ENCODE measurements at places on chromosomes 12 and 14. TPM values are rescaled to one million over a fixed set of nuclear protein-coding genes. Genes with fewer than 3 reads are reported as not detected.

Gene SDS
- total RNA-seq: not detected

Gene TMEM63C
- total RNA-seq: 14.7 TPM

Gene TSPAN8
- not detected for total RNA-seq

Gene LPCAT3
- total RNA-seq: 18.8 TPM

Gene CLEC4C
- total RNA-seq: not detected

Gene KLHL33
- total RNA-seq: under 0.01 TPM

Gene IAPP
- not detected for total RNA-seq

Gene XPOT
- 47.1 TPM for total RNA-seq

Gene LALBA
- total RNA-seq: not detected

Gene ORAI1
- 12.0 TPM for total RNA-seq

Gene HSPA2
- total RNA-seq: 16.1 TPM

Gene DEPDC4
- total RNA-seq: 3.1 TPM

Gene WDR20
- total RNA-seq: 21.6 TPM

Gene DHH
- total RNA-seq: not detected

Gene TGM1
- total RNA-seq: 33.4 TPM

Gene P2RX2
- total RNA-seq: not detected

Gene INF2
- total RNA-seq: 76.9 TPM

Gene CAMKK2
- 16.5 TPM for total RNA-seq

Gene PPP4R4
- 0.54 TPM for total RNA-seq

Gene AVPR1A
- total RNA-seq: 0.39 TPM

Gene SCN8A
- total RNA-seq: 0.39 TPM
